ENCODE measurements at places on chromosomes 7 and 10.

DNA sequence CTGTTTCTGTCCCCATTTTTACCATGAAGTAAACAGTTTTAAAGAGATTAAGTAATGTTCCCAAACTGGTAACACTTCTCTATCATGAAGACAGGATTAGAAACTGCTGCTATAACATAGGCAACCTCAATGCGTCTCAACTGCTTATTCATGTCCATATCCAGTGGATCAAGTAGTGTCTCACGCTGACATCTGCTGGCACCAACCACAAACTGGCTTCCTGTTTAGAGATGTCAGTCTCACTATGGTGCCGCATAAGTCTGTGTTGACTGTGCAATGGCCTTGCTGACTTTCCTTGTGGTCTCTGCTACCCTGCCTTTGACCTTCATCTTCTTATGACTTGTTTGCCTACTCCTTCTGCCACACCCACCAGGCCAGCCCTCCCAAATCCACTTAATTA, 369.6 kb upstream of the DPP6 start:
- DNase-seq = no peak

DNA sequence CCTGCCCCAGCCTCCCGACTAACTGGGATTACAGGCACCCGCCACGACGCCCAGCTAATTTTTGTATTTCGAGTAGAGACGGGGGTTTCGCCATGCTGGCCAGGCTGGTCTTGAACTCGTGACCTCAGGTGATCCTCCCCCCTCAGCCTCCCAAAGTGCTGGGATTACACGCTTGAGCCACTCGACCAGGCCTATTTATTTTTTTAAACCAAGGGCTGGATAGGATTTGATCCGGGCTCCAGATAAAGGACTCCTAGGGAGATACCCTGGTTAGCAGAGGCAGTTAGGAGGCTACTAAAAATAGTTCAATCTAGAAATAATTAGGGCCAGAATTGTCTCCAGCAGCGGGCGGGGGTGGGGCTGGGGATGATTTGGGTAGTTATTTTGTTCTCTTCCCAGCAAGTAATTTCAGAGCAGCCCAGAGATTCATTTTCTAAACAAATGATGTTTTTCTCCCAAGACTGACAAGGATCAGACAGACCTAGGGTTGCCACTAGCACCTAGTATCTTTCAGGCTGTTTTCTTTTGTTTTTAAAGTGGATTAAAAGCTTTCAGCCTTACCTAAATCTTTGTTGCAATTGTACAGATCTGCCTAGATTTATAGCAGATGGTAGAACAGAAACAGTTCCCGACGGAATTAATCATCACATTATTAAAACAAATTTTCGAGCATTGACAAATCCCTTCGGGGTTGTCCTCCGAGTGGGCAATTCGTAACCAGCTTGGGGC, 859 bp upstream of the SMC3 start:
- DNase-seq = peak; percentile 10

GRCh38 chr10:66180581-66181318, 745.1 kb upstream of the LRRTM3 start:
- peak; percentile 30 for DNase-seq

DNA sequence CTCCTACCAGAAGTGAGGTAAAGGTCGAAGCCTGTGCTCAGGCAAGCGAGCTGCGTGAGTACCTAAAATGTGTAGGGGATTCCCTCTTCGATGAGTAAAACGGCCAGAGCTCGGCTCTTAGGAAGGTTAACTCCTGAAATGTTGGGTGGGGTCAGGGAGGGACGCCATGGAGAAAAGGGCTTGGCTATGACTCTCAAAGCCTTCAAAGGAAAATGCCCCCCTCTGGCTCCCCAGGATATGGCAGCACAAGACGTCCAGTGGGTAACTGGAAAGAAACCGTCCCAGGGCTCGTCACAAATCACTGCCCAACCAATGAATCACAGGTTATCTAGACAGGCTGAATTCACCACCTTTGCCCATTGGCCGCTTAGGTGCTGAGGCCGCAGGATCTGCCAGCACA, 58.0 kb downstream of the CALML3 start:
- DNase-seq = no peak

DNA sequence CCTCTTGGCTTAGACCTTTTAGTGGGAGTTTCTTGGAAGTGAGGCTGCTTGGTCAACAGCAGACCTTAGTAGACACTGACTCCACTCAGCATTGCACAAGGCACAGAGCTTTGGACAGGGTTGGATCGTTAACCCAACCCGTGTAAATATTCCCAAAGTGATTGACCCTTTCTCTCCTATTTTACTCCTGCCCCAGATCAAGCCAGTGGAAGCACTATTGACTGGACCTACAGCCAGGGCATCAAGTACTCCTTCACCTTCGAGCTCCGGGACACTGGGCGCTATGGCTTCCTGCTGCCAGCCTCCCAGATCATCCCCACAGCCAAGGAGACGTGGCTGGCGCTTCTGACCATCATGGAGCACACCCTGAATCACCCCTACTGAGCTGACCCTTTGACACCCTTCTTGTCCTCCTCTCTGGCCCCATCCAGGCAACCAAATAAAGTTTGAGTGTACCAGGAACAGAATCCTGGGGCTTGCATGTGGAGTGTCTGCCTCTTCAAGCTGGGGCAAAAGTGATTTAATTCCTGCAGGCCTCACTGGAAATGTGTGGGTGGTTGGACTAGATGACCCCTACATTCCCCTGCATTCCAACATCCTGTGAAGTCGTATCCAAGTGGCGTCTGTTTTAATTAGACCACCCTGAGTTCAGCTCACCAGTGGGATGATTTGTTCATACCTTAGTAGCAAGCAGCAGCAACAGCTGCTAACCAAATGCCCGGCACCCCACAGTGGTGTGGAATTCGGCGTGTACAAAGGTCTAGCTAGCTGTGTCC, 7.5 kb downstream of the CPA1 start:
- no peak for DNase-seq

- DNase-seq = peak; percentile 75
Observed at GRCh38 chr10:24958721-24959381, 6.4 kb upstream of the PRTFDC1 start.

GRCh38 chr10:21002091-21002878, 105.2 kb upstream of the NEBL start:
- DNase-seq = no peak

DNA sequence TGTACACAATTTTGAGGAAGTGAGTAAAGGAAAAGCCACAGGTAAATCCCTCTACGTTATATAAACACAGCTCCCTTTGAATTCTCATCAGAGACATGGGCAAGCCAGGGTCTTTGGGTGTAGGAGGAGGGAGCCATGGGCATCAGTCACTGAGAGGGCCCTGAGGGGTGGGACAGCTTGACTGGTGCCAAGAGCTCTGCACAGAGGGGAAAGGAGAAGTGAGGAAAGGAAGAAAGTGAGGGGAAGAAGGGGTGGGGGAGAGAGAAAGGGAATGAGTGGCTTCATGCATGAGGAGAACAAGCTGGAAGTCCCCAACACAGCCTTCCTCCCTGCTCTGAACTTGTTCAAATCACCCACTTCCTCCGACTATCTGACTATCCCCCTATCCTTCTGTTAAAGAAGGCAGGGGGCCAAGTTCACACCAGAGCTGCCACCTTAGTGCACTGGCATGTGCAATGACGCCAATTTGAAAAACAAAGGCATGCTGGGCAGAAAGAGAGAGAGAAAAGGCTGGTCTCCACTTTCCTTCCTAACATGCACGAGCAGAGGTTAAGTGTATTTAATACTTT, 16.4 kb upstream of the RNF148 start:
- DNase-seq = no peak

GRCh38 chr7:100088095-100088620, 611 bp upstream of the COPS6 start:
- DNase-seq = no peak
